ENCODE measurements at places on chromosomes 2 and 18. TPM values are rescaled to one million over a fixed set of nuclear protein-coding genes. Genes with fewer than 3 reads are reported as not detected.

- DNase-seq, result no peak
Observed at GRCh38 chr2:101325425-101325824, 16.9 kb upstream of the RNF149 start.

- DNase-seq, result no peak
Observed at GRCh38 chr2:79820281-79820680, 307.4 kb downstream of the CTNNA2 start.

GRCh38 chr2:1672738-1673137 is 71.6 kb downstream of the PXDN start:
- no peak for DNase-seq

DNA sequence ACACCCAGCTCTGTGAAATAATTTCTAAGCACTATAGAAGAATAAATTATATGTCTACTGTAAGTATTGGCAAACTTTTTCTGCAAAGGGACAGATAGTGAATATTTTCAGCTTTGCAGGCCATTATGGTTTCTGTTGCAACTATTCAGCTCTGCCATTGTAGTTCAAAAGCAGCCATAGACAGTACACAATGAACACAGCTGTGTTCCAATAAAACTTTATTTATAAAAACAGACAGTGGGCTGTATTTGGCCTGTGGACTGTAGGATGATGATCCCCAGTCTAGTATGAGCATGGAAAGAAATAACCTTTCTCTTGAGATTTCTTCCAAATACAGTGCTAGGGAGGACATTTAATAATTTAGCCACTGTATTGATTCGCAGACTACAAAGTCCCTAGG is 35.2 kb upstream of the THOC1 start:
- no peak for DNase-seq

DNA sequence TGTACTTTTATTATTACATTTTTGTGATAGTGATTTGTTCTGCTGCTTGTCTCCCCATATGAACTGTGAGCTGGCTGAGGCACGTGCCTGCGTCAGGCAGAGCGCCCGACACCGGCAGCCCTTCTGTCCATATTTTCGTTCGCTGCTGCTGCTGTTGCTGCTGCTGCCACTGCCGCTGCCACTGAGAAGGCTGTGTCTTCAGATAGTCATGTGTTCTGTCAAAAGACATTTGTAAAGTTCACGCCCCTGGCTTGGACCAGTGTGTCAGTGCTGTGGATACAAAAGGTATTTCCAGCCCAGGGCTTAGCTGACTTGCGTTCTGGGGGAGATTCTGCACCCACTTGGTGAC is 47.0 kb downstream of the TWIST2 start:
- DNase-seq, result no peak

The PRPF40A gene
- polyA plus RNA-seq, result 140 TPM

The DOK6 gene
- 18.9 TPM for polyA plus RNA-seq

DNA sequence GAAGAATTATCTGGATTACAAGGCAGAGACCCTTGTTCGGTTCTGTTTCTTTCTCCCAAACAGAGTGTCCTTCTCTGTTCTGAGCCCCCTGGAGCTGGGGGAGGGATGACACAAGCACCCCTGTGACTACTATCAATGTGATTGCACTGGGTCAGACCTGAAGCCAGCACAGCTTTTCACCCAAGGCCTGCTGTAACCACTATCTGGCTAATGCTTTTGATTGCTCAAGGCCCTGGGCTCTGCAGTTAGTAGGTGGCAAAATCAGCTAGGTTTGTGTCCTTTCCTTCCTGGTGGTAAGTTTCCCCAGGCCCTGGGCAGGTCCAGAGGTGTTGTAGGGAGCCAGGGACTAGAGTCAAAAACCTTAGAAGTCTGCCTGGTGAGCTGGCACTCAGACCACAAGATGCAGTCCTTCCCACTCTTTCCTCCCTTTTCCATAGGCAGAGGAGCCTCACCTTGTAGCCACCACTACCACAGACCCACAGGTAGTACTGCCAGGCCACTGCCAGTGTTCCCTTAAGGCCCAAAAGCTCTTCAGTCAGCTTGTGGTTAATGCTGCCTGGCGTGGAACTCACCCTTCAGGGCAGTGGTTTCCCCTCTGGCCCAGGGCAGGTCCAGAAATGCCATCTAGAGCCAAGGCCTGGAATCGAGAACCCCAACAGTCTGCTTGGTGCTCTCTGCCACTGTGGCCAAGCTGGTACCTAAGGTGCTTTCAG is 83.0 kb downstream of the FAM117B start:
- DNase-seq, result no peak

The RGPD4 gene
- 0.08 TPM for polyA plus RNA-seq

GRCh38 chr2:71669058-71669456 is 215.7 kb downstream of the DYSF start:
- DNase-seq, result no peak

The IL37 gene
- polyA plus RNA-seq, result 0.27 TPM

The C2orf81 gene
- 5.0 TPM for polyA plus RNA-seq

The VIT gene
- polyA plus RNA-seq, result not detected

DNA sequence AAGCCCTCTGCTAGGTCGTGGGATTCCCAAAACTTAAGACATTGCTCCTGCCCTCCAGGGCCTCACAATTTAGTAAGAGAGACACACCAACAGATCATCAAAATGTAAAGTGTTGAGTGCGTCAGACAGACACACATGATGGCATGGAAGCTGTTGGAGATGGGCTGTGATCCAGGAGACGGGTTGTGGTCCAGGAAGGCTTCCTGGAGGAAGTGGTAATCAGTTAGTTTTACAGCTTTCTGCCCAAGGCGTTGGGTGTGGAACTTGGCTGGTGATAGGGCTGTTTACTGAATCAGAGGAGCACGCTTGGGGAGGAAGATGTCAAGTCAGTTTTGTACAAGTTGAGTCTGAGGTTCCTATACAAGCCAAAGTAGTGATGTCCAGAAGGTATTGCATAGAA is 24.0 kb upstream of the GLI2 start:
- no peak for DNase-seq

The SKOR2 gene
- not detected for polyA plus RNA-seq

The WNT6 gene
- 0.23 TPM for polyA plus RNA-seq

Measured in right renal pelvis (tissue), 4 donors.